ENCODE measurements at places on chromosomes 7 and 10. TPM values are rescaled to one million over a fixed set of nuclear protein-coding genes. Genes with fewer than 3 reads are reported as not detected.

The SMARCD3 gene
- 59.0 TPM for total RNA-seq

The PNLIP gene
- total RNA-seq: 0.72 TPM

The FAM241B gene
- total RNA-seq: not detected

The TFEC gene
- total RNA-seq: 16.6 TPM

The OR2A42 gene
- total RNA-seq: 0.48 TPM

The FAM25A gene
- total RNA-seq: not detected

The ARHGEF35 gene
- total RNA-seq: 1.9 TPM

The STOX1 gene
- 0.24 TPM for total RNA-seq

The MBL2 gene
- total RNA-seq: 1.2 TPM

The ALDH18A1 gene
- 168 TPM for total RNA-seq

The SVOPL gene
- 2.4 TPM for total RNA-seq

The ADCY1 gene
- 4.6 TPM for total RNA-seq

The ASAH2 gene
- total RNA-seq: 1.9 TPM

The SSC4D gene
- total RNA-seq: not detected
